Nasal cavity respiratory epithelium epithelial cell of viscerocranial mucosa (primary cell): ENCODE measurements at places on chromosomes 3 and 15. TPM values are rescaled to one million over a fixed set of nuclear protein-coding genes. Genes with fewer than 3 reads are reported as not detected.

Gene BNC1
- total RNA-seq: 61.2 and 91.9 TPM in 2 replicates

Gene ECT2
- 9.3 and 16.1 TPM in 2 replicates for total RNA-seq

Gene SOX2
- 2.7 and 6.6 TPM in 2 replicates for total RNA-seq

Gene CPN2
- total RNA-seq: not detected in 2 replicates

Gene GAP43
- not detected in 2 replicates for total RNA-seq

Gene FBLN2
- total RNA-seq: 1.4 and 35.7 TPM in 2 replicates

Gene SNX22
- under 0.01 and 0.07 TPM in 2 replicates for total RNA-seq
